ENCODE measurements at places on chromosomes 2 and 18.

GRCh38 chr2:8279506-8279905 is 402.4 kb upstream of the ID2 start:
- DNase-seq = no peak

GRCh38 chr2:223856021-223856420 is 18.6 kb upstream of the AP1S3 start:
- no peak for DNase-seq

GRCh38 chr2:222311319-222311977 is 12.7 kb upstream of the PAX3 start:
- DNase-seq = no peak

GRCh38 chr2:36802952-36803351 is 106.4 kb downstream of the VIT start:
- DNase-seq = no peak

- peak; percentile 40 for DNase-seq
Measured at GRCh38 chr18:11981543-11982366, 448 bp downstream of the IMPA2 start.

DNA sequence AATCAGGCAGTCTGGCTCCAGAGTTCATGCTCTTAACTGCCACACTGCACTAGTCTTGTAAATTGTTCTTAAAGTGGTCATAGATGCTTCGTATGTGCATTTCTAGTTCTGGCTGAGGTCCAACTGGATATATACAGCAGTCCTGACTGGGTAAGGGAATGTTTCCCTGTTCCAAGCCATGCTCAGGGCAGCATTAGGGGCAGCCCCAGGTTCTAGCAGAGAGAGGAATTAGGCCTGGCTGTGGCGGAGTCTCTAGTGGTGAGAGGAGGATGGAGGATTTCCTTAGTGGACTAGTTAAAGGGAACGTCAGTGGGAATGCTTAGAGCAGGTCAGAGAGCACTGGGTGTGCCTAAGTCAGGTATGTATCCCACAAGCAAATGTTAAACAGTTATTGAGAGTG is 28.0 kb downstream of the UBE2E3 start:
- DNase-seq = no peak

DNA sequence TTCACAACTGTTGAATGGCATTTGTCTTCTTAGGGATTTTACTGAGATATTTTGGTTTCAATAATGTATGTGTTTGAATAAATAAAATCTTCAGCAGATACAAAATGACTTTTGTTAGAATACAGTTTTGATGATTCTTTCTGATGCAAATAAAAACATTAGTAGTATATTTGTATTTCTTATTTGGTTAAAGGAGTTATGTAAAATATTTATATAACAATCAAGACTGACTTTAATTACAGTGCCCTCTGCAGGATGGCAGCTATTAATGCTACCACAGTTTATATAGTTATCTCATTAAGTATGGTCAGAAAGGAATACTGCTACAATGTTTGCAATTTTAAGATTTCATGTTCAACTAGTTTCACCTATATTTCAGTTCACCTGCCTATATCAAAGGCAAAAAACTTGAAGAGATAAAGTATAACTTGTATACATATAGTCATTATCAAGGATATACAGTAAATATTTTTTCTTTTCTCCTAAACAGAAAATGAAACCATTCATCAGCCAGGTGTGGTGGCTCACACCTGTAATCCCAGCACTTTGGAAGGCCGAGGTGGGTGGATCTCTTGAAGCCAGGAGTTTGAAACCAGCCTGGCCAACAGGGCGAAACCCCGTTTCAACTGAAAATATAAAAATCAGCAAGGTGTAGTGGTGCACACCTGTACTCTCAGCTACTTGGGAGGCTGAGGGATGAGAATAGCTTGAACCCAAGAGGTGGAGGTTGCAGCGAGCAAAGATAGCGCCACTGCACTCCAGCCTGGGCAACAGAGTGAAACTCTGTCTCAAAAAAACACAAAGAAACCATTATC is 19.8 kb downstream of the ARL5A start:
- DNase-seq = peak; percentile 54

GRCh38 chr2:135043345-135043744 is 3.9 kb downstream of the MAP3K19 start:
- no peak for DNase-seq

GRCh38 chr2:216029416-216030129 is 16.2 kb upstream of the MREG start:
- no peak for DNase-seq

DNA sequence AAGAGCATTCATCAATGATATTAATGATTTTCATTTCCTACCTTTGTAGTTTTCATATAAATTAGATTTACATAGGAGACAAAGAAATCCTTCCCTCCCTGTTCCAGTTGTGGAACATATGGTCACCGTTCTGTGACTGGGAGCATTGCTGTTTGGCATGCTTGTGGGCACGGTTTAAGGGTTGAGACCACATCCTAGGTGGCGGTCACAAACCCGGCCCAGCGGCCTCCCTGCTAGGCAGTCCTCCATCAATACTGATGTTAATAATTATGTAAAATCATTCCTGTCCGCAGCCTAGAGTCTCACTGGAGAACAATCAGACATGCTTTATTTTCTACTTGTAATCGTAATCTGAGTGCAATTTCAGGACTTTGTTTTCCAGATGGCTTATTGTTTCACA is 117.9 kb downstream of the AGAP1 start:
- no peak for DNase-seq

DNA sequence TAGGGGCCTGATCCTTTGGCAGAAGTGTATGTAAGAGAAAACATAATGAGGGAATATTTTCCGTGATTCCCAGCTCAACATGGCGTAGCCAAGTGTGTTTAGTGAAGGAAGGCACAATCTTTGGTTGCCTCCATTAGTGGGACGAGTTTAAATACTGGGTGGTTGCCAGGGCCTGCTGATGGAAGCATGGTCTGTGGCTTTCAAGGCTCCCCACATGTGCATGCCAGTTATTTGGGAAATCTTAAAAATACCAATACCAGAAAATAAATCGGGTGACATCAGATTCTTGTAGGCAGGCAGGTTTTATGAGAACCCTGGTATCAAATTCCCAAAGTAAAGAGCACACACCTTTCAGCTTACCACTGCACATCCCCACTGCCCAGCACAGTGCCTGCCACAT is 7.1 kb downstream of the MYL12A start:
- no peak for DNase-seq

Measured in Kasumi-1 (cell line).